ENCODE measurements at places on chromosomes 16 and 17. TPM values are rescaled to one million over a fixed set of nuclear protein-coding genes. Genes with fewer than 3 reads are reported as not detected.
A peak's percentile ranks its signal among the peaks of the same experiment; 100 is the strongest.

DNA sequence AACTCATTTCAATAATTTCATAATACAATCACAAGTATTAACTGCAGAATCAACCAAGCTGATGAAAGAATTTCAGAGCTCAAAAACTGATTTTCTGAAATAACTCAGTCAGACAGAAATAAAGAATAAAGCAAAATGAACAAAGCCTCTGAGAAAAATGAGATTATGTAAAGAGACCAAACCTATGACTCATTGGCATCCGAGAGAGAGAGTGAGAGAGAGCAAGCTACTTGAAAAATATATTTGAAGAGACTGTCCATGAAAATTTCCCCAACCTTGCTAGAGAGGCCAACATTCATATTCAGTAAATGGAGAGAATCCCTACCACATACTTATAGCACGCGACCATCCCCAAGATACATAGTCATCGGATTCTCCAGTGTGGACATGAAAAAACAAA lies 1376.4 kb downstream of the CDH11 start:
- H3K27ac ChIP-seq = no peak overlapping the region
- no peak for DNase-seq
- H3K27me3 ChIP-seq = peaks cover 2% of the 10 kb centered on the region
- no peaks in the 10 kb centered on the region for H3K36me3 ChIP-seq
- H3K4me1 ChIP-seq = peaks cover 5% of the 10 kb centered on the region

GRCh38 chr16:85072947-85073346 lies 39.3 kb downstream of the CIBAR2 start:
- H3K36me3 ChIP-seq = peaks cover 17% of the 10 kb centered on the region
- H3K4me1 ChIP-seq = no peaks in the 10 kb centered on the region
- no peaks in the 10 kb centered on the region for H3K27me3 ChIP-seq

GRCh38 chr16:1541293-1542165 lies 8.1 kb downstream of the TMEM204 start:
- H3K36me3 ChIP-seq = peaks cover 11% of the 10 kb centered on the region
- DNase-seq = peak; percentile 69
- no peaks in the 10 kb centered on the region for H3K27me3 ChIP-seq
- no peak overlapping the region for H3K4me3 ChIP-seq
- H3K27ac ChIP-seq = no peak overlapping the region

DNA sequence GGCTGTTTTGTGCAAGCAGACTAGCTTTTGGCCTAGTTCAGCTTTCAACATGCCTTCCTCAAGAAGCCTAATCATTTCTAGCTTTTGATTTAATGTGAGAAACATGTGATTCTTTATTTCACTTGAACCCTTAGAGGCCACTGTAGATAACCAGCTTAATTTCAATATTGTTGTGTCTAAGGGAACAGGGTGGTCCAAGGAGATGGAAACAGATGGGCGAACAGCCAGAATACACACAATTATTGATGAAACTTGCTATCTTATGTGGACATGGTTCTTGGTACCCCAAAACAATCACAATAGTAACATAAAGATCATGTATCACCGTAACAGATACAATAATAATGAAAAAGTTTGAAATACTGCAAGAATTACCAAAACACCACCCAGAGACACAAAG lies 4.8 kb downstream of the NPRL3 start:
- no peaks in the 10 kb centered on the region for H3K27me3 ChIP-seq
- DNase-seq = no peak
- no peak overlapping the region for H3K4me3 ChIP-seq

DNA sequence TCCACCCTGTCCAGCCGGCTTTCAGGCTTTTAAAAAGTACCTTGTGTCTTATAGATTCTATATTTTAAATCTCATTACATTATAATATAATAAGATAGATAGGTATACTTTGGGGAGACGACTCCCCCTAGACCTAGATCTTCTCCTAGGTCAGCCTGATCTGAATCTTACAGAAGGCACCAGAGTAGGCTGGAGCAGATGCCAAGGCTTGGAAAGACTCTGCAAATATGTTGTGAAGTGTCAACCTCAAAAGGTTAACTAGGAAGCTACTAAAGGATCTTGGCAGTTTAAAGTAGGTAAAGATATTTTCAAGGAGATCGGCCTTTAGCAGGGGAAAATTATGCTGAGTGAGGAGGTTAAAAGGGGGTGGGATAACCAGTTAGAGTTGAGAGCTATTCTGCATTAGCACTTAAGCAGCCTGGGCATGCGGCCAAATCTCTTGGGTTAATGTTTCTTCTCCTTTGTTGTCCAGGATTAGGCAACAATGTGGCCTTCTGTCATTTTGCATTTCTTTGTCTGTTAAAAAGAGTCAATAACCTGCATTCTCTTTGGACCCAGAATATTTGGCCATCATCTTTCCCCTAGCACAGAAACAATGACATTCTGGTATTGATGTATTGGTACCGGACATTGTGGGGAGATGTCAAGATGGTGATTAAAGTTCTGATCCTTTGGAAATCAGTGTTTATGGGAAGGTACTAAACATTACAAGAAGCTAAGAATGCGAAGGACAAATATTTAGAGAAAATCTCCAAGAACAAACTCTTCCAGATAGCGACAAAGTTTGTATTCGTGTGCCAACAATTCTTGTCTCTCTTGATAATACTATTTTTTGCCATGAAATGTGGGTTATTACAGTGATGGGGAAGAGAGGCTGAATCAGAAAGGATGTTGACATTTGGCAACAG lies 51.2 kb upstream of the DHX40 start:
- no peak overlapping the region for H3K27ac ChIP-seq
- H3K27me3 ChIP-seq = peaks cover 2% of the 10 kb centered on the region
- peaks cover 5% of the 10 kb centered on the region for H3K4me1 ChIP-seq
- no peak overlapping the region for H3K4me3 ChIP-seq
- no peaks in the 10 kb centered on the region for H3K36me3 ChIP-seq

DNA sequence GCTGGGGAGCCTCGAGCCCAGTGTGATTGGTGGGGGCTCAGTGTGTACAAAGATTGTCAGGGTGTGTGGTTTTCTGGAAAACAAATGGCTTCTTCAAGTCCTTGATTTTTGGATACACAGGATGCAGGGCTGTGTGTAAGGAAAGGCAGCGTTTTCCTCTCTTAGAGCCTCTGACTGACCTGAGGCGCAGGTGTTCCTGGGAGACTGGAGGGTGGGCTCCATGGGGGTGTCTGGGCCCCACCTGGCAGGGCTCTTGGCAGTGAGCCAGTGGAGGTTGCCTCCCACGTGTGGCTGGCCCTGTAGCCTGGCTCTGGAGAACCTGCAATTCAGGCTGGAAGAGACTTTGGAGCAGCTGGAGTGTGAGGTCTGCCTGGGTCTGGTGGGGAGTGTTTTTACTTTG lies 5.0 kb downstream of the FOXK2 start:
- H3K36me3 ChIP-seq = no peaks in the 10 kb centered on the region
- DNase-seq = no peak
- no peak overlapping the region for H3K4me3 ChIP-seq
- H3K4me1 ChIP-seq = peaks cover 55% of the 10 kb centered on the region

DNA sequence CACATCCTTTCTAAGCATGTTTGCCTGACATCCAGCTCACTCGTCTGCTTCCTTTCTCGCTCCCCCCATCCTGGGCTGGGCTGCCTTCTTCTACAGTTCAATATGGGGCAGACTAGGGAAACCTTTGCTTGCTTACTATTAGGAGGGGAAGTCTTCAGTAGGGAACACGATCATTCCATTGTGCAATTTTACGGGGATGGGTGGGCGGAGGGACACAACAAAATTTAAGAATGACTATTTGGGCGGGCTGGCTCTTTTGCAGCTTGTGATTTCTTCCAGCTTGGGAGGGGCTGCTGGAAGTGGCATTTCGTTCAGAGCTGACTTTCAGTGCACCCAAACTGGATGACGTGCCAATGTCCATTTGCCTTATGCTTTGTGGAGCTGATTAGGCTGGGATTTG lies 25.4 kb downstream of the PCTP start:
- no peak overlapping the region for H3K27ac ChIP-seq
- H3K36me3 ChIP-seq = peaks cover 29% of the 10 kb centered on the region
- no peak for DNase-seq
- H3K4me3 ChIP-seq = no peak overlapping the region
- H3K4me1 ChIP-seq = no peaks in the 10 kb centered on the region

GRCh38 chr16:66515596-66516508 lies 34.1 kb downstream of the TK2 start:
- no peak for DNase-seq
- no peak overlapping the region for H3K4me3 ChIP-seq
- H3K36me3 ChIP-seq = peaks cover 9% of the 10 kb centered on the region
- no peaks in the 10 kb centered on the region for H3K27me3 ChIP-seq
- peaks cover 72% of the 10 kb centered on the region for H3K4me1 ChIP-seq

DNA sequence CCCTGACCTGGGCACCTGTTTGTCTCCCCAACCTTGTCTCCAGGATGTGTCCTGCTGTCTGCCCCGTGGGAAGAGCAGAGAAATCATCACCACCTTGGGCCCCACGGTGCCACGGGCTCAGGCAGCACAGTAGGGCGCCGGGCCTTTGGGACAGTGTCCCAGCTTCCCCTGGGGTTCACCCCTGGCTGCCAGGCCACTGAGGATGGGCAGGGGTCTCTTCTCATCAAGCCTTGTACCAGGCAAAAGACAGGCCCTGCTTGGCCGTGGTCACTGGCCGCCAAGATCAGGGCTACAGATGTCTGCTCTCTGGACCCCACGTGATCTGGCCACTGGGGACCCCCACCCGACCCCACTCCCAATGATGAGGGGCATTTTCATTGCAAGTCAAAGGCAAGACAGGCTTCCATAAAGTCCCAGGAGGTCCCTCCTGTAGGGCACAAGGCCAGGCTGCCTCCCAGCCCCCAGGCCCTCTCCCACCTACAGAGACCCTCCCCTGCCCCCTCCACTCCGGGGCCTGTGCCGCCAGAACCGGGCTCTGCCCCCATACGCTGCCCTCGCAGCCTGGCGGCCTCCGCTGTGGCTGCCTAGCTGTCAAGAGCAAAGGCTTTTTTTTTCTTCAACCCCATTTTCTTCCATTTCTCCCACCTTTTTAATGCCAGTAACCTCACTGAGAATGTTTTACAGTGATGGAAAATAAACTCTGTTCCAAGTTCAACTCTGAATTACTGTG lies 14.5 kb downstream of the DNAAF8 start:
- no peak overlapping the region for H3K4me3 ChIP-seq
- no peaks in the 10 kb centered on the region for H3K4me1 ChIP-seq
- no peak for DNase-seq
- H3K36me3 ChIP-seq = peaks cover 5% of the 10 kb centered on the region
- H3K27ac ChIP-seq = no peak overlapping the region

PHOSPHO1 gene
- total RNA-seq = not detected

UMOD gene
- total RNA-seq = not detected

TXNDC11 gene
- 39.7 TPM for total RNA-seq

MYADML2 gene
- not detected for total RNA-seq

Measured in chondrocyte (in vitro differentiated cells).